Stimulated activated CD8-positive, alpha-beta memory T cell treated with anti-CD3 and anti-CD28 coated beads, Interleukin-7, amount 100 ng/mL, for 24 hours (primary cell): ENCODE measurements at places on chromosomes 4 and X.

GRCh38 chrX:110143454-110144210 lies 140.7 kb downstream of the TMEM164 start:
- DNase-seq = no peak

- no peak for DNase-seq
These were observed 886 bp upstream of the NDST3 start for GRCh38 chr4:118033148-118034052.

- DNase-seq = no peak
These were observed 227.9 kb upstream of the ANKRD50 start for GRCh38 chr4:124940387-124940786.

- DNase-seq = no peak
These were observed 462.7 kb upstream of the RPS6KA3 start for GRCh38 chrX:20729416-20729815.

DNA sequence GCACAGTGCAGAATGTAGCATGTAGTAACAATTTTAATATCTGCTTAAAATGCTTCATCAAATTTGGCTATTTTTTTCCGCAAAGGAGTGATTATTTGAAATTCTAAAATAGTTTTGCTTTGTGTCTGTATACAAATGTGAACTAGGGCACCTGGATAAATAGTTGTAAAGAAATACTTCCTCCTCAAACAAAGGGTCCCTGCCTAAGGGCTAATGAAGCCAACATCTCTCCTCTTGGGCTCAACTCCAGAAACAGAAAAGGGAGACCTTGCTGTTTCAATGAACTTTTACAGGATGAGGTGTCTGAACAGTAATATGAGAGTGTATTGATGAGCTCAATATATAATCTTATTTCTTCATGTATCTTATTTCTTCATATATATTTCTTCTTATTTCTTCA lies 30.8 kb upstream of the SCOC start:
- DNase-seq = no peak

DNA sequence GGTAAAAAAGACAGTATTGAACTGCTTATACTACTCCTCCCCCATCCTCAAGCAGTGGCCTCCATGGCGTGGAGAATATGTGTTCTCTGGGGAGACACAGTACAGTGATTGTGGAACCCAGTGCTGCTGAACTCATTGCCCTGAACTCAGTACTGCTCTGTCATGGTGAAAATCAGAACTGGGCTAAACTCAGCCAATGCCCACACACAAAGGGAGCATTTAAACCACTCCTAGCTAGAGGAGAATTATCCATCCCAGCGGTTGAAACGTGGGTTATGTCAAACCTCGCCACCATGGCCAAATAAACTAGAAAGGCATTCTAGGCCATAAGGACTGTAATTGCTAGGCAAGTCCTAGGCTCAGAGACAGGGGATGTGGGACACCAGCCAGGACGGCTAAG lies 131.8 kb downstream of the SPOCK3 start:
- no peak for DNase-seq

GRCh38 chr4:175639346-175639745 lies 172.7 kb downstream of the GPM6A start:
- no peak for DNase-seq

DNA sequence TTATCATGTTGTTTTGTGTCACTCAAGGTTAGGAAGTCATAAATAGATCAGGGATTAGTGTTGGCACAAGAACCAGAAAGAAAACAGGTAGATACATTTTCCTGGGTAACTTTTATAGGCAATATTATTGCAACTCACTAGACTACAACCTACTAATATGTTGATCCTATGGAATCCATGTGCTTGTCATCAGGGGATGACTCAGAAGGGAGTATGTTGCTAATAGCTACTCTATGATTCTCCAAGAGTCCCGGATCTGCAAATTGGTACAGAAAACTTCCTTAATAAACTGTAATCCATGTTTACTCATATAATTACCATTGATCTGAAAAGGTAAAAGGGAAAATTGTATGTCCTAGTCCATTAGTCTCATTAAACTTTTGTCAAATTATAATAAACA lies 11.7 kb upstream of the GNRHR start:
- DNase-seq = no peak

DNA sequence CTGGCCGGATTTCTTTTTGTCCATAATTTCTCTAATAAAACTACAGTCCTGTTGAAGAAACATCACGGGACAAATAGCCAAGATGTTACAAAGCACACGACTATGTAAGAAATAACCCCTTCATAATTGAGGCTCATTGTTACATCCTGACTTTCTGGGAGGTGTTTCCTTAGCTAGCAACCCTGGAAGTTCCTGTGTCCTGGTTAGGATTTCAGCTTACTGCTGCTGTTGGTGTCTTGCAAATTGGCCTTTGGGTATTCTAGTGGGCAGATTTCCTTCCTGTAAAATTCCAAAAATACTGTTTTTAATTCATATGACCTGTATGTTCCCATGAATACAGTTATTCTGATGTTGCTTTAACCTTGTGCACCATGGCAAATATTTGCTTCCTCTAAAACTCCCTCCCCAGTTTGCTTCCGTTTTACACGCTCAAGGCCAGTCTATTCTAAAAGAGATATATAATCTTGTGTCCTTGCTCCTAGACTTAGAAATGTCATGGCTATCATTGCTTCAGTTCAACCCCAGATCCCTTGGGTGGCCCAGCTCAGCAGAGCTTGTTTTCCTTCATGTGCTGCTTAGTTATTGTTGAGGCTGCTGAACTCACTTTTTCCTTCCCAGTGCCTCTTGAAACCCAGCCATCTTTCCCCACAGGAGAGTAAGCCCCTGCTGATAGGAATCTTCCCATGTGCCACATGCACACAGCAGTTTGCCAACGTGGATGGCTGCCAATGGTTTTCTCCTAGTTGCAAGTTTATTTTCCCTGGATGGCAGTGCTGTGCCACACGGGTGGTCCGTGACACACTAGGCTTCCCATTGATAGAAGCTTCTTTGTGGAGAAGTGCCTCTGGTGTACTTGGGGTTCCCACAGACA lies 75.8 kb downstream of the TSPAN7 start:
- DNase-seq = no peak

DNA sequence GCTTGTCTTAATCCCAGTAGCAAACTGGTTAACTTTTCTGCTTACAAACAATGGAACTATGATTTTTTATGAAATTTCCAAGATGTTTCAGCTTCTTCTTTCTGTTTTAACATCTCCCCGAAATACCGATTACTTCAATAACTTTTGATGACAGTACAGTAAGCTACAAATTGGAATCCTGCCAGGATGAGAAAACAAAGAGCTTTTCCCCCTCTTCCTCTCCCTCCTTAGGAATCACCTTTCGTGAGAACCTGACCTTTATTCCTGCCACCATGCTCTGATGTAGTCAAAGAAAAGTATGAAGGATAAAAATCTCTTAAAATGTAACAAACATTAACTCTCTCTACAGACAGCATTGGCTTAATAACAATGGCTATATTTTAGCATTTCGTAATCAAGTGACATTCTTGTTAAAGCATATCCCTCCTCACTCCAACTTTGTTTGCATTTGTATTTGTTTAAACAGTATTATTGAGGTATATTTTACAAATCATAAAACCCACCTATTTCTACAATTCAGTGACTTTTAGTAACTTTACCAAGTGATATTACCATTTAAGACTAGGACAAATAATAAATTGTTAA lies 148.7 kb upstream of the NAP1L5 start:
- DNase-seq = no peak

DNA sequence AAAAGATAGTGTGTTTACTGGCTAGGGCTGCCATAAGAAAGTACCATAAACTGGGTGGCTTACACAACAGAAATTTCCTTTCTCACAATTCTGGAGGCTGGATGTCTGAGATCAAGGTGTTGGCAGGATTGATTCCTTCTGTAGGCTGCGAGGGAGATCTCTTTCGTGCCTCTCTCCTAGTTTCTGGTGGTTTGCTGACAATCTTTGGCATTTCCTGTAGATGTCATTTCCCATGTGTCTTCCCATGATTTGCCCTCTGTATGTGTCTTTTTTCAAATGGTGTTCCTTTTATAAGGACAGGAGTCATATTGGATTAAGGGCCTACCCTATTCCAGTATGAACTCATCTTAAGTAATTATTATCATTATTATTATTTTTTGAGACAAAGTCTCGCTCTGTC lies 27.9 kb upstream of the LCORL start:
- no peak for DNase-seq

GRCh38 chrX:155745792-155746191 lies 133.0 kb upstream of the TMLHE start:
- DNase-seq = no peak

GRCh38 chrX:154441564-154441963 lies 2.4 kb upstream of the FAM50A start:
- no peak for DNase-seq

DNA sequence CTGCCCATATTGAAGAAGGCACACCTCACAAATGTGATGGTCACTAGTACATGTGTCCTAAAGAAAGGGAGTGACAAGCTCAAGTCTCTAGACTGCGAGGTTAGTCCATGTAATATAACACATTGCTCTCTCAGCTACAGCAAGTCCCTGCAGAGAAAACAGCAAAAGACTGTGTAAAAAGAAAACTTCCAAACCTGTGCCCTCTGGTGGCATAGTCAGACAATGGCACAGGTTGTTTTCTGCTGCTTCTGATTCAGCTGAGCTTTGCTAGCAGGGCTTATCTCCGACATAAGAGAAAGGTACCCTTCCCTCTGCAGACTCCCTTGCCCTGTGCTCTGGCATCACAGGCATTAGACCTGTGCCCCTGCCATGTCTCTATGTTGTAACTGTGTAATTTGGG lies 1.4 kb upstream of the SERPINA7 start:
- no peak for DNase-seq

DNA sequence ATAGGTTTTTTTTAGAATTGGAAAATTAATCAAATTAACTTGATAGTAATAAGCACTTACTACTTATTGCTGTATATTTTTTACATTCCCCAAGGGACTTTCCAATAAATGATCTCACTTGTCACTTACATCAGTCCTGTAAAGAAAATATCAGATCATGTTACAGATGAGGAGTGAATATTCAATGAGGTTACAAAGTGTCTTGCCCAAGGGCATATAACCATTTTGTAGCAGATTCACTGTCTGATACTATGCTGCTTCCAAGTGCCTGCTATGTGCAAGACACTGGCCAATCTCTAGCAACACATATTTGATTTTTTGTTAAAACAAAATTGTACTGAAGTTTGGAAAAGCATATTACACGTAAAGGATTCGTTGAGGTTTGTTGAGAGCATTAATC lies 1287.7 kb downstream of the FAM133A start:
- DNase-seq = no peak

DNA sequence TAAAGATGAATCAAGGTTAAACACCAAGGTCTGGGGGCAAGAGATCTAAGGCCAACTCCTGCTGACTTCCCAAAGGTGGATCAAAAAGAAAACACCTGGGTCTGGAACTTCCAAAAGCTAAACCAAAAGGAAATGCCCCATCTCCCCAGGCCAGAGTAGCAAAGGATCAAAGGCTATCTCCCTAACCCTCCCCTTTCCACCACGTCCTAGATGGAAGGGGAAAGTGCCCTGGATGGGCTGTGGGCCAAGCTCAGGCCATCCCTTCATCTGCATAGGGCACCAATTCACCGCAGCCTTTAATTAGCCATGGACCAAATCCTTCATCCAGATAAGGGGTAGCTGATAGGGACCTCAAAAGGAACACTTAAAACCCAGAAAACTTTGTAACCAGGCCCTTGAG lies 100.2 kb downstream of the WDFY3 start:
- DNase-seq = no peak
